ENCODE measurements at places on chromosomes 12 and 14. TPM values are rescaled to one million over a fixed set of nuclear protein-coding genes. Genes with fewer than 3 reads are reported as not detected.

The WIF1 gene
- 0.41 TPM for total RNA-seq

The KCNH5 gene
- 24.5 TPM for total RNA-seq

The SUSD6 gene
- 4.9 TPM for total RNA-seq

The CDKN1B gene
- 151 TPM for total RNA-seq

The SYNE3 gene
- total RNA-seq: 1.2 TPM

The CLEC4A gene
- total RNA-seq: 1.2 TPM

The HNRNPC gene
- 614 TPM for total RNA-seq

The FAM186B gene
- total RNA-seq: 0.41 TPM

The CLEC1A gene
- total RNA-seq: 0.41 TPM

The RNF212B gene
- total RNA-seq: not detected

The LRRK2 gene
- 8.6 TPM for total RNA-seq

The RDH11 gene
- 128 TPM for total RNA-seq

The ZFHX2 gene
- total RNA-seq: 1.2 TPM

The KRT6B gene
- total RNA-seq: not detected

The ENDOU gene
- total RNA-seq: not detected

The B4GALNT1 gene
- 37.5 TPM for total RNA-seq

The AQP5 gene
- 1.2 TPM for total RNA-seq

The KRT78 gene
- not detected for total RNA-seq

DNA sequence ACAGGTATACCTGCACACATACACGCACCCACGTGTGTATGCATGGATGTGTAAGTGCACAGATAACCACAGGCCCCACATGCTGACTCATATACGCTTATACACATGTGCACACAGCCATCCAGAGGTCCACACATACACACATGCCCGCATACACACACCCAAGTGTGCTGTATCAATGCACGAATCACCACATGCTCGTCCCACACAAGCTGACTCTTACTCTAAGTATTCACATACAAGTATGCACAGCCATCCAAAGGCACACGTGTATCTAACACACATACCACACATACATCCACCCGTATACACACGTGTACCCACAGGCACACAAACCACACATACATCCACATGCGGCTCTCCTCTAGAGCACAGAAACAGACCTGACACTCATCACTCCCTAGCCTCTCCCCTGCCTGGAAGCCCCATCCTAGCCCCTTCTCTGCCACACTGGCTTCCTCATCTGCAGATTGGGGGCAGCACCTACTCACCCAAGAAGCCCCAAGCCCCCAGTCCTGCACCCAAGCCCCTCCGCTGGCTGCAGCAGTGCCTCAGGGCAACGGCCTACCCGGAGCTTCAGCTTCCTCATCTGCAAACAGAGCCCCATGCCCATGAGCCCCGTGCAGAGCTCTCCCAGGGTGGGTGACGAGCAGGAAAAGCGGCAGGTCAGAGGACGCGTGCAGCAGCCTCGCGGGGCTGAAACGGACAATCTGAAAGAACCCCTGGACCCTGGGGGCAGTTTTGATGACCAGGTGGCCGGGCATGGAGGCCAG lies 105.4 kb downstream of the NCOR2 start:
- no peak for DNase-seq

GRCh38 chr14:70192915-70193314 lies 4.2 kb upstream of the SLC8A3 start:
- no peak for DNase-seq

GRCh38 chr14:28831126-28831525 lies 64.5 kb downstream of the FOXG1 start:
- DNase-seq: no peak

GRCh38 chr14:56422221-56422620 lies 157.4 kb upstream of the TMEM260 start:
- no peak for DNase-seq

GRCh38 chr12:93657071-93657470 lies 20.1 kb upstream of the CRADD start:
- no peak for DNase-seq

GRCh38 chr12:110159671-110160245 lies 35.6 kb downstream of the IFT81 start:
- DNase-seq: no peak

GRCh38 chr12:65511134-65511834 lies 232.8 kb downstream of the MSRB3 start:
- no peak for DNase-seq

GRCh38 chr14:74980398-74980730 lies 22.4 kb upstream of the EIF2B2 start:
- DNase-seq: no peak

DNA sequence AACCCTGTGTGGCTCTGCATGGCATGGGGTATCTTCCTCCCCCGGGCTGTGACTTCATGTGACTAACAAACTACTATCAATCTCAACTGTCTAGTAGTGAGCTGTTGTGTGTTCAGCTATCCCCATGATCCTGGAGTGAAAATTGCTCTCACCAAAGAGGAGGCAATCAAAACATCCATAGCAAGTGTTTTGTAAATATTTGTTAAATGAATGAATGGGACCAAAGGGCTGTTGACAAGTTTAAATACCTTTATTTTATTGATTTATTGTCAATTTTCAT lies 138.1 kb upstream of the CPM start:
- no peak for DNase-seq

GRCh38 chr14:46054526-46054925 lies 597.1 kb downstream of the RPL10L start:
- no peak for DNase-seq

DNA sequence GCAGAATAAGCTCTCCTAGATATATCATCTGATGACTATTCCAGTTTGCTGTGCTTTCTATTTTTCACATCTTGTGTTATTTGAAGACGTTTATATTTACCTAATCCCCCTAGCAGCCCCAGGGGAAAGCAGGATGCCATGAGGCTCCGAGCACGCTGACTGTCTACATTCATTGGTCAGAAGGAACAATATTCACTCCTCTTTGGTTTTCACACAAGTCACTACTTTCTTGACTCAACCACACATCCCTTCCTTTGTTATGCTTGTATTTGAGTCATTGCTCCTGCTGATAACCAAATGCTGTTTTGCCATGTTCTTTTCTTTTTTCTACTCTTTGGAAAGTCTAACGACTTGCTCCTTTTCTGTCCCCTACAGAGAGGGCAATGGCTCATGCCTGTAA lies 86.5 kb upstream of the SLC38A2 start:
- no peak for DNase-seq

DNA sequence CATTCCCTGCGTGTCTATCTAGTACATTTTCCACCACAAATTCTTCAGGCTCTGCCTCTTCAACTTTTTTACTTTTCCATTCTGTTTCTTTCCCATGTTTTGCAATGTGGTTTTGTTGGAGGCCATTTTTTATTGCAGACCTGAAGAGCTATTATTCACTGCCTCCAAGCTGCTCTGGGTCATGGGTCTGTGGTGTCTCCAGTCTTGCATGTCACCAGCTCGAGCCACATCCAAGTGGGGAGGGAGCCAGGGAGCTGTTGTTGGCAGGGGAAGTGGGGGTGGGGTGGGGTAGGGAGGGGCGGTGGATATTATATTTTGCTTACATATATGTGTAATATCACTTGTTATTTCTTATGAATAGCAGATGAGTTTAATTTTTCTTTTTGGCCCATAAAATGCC lies 69.1 kb downstream of the VEZT start:
- DNase-seq: no peak

GRCh38 chr12:126617312-126617711 lies 1552.1 kb downstream of the AACS start:
- no peak for DNase-seq

- no peak for DNase-seq
Measured at GRCh38 chr12:9405886-9406563, 197.8 kb upstream of the PZP start.

GRCh38 chr14:59306775-59307174 lies 118.3 kb downstream of the DAAM1 start:
- DNase-seq: no peak

GRCh38 chr14:25090716-25091454 lies 40.9 kb upstream of the STXBP6 start:
- DNase-seq: no peak

DNA sequence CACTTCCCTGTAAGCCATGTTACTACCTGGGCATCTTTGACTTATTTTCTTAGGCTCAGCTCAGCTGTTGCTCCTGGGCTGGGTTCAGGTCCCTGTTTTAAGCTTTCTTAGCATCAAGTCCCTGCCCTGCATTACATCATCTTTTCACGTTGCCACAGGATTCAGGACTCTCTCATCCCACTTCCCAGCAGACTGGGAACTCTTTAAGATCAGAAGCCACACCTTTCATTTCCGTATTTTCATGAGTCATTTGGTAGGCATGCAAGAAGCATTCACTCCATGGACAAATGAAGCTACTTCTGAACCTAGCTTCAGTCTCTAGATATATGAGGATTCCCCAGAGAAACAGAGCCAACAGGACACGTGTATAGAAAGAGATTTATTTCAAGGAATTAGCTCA lies 726.8 kb downstream of the VRK1 start:
- no peak for DNase-seq

- DNase-seq: no peak
Measured at GRCh38 chr12:110245369-110245772, 35.7 kb upstream of the ATP2A2 start.

DNA sequence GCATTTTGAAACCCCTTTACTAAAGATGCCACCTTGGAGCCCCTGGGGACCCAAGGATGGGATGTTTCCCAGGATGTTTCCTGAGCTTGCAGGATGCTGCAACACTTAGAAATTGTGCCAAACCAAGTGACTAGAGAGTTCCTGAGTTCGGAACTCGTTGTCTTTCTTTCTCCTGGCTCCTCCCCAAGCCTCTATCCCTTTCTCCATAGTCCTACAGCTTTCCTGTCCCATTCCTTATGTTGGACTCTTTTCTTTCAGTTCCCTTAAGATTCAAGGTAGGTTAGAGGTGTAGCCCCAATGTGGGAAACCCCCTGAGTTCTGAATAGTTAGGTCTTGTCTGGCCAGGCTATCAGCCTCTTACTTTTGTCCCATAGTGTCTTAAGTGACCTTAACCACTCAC lies 1.4 kb upstream of the KIF5A start:
- no peak for DNase-seq

GRCh38 chr12:50051101-50051806 lies 6.1 kb upstream of the ASIC1 start:
- DNase-seq: no peak

DNA sequence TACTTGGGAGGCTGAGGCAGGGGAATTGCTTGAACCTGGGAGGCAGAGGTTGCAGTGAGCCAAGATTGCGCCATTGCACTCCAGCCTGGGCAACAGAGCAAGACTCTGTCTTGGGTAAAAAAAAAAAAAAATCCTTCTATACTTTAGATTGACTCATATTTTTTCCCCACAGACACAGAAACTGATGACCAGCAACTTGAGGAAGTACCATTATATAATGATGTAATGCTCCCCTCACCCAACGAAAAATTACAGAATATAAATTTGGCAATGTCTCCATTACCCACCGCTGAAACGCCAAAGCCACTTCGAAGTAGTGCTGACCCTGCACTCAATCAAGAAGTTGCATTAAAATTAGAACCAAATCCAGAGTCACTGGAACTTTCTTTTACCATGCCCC lies 24.3 kb upstream of the SNAPC1 start:
- no peak for DNase-seq

- no peak for DNase-seq
Measured at GRCh38 chr14:97395068-97395467, 597.9 kb downstream of the VRK1 start.

GRCh38 chr14:21233457-21234076 lies 35.7 kb downstream of the HNRNPC start:
- DNase-seq: no peak

DNA sequence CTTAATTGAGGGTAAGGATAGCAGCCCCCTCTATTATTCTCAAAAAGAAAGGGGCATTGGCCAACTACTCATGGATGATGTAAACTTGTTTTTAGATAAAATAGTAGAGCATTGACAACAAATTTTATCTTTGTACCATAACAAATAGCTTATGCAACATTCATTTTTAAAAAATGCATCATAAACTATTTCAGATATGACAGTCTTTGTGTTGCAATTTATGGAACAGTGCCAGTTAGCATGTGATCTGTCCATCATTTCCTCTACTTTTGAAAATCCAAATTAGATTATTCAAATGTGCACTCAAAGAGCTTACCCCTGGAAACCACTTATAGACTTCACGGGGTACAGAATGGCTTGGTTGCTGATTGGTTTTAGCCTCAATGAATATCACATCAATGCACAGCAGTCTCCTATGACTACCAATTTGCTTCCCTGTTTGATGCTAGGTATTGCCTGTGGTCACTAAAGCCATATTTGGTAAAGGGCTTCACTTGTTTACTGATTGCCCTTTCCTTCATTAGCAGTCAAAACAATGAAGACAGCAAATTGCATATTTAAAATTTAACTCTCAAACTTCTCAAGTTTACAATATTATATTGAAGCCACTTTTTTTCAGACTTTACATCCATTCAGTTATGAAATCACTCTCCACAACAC lies 274.9 kb upstream of the MGAT4C start:
- no peak for DNase-seq

DNA sequence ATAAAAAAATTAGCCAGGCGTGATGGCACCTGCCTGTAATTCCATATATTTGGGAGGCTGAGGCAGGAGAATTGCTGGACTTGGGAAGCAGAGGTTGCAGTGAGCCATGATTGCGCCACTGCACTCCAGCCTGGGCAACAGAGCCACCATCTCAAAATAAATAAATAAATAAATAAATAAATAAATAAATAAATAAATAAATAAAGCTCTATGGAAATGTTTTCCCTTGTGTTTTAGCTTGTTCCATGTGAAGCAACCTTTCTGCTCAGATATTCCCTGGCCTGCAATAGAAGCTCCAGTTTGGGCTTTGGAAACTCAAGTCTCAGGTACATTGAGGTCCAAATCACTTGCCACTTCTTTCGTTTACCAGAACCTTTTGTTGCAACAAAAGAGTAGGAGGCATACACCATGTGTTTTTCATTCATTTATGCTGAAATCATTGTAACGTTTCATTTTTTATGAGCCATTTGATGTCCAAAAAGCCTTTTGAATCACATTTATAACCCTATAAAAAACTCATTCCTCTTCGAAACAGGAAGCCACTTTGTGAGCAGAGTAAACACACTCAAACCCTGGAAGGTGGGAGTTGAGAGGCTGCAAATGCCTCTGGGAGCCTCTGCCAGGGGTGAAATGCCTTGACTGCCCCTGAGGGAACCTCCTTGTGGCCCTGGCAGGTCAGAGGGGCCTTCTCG lies 376.6 kb upstream of the TBX3 start:
- DNase-seq: no peak
